ENCODE measurements at places on chromosomes 2 and 18.

GRCh38 chr2:176004934-176005333 is 2.9 kb upstream of the LNPK start:
- DNase-seq: no peak

GRCh38 chr2:11215407-11215806 is 60.1 kb downstream of the SLC66A3 start:
- DNase-seq: no peak

DNA sequence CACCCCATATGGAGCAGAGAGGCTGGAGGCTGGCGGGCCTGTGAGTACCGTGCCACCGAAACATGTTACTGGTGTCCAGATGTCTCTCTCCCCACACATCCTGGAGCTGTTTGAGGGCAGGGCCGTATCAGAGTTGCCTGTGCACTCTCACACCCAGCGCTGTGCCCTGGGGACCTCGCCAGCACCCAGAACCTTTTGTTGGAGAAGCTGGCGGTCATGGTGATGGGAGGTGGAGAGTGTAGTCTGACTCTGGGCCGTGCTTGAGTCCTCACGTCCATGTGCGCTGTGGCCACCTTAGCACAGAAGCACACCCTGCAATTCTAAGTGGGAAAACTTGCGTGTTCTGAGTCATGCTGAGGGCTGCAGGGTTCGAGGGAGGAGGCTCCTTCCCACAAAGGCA is 259.2 kb downstream of the NDUFA10 start:
- no peak for DNase-seq

GRCh38 chr2:227365833-227366232 is 13.3 kb downstream of the TM4SF20 start:
- no peak for DNase-seq

DNA sequence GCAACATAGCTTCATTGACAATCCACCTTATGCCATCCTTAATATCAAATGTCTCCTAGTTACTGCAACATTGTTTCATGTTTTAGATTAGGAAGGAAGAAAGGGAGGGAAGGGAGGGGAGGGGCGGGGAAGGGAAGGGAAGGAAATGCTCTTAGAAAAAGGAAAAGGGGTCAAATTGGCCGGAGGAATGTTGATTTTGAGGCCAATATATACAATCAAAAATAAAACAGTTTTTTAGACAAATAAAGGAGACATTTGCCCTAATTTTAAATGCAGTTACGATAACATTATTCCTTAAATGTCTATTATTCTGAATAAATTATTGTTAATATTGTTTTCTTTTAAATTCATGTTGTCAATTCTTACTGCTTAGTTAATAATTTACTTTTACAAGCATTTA is 33.5 kb upstream of the CALCRL start:
- no peak for DNase-seq

DNA sequence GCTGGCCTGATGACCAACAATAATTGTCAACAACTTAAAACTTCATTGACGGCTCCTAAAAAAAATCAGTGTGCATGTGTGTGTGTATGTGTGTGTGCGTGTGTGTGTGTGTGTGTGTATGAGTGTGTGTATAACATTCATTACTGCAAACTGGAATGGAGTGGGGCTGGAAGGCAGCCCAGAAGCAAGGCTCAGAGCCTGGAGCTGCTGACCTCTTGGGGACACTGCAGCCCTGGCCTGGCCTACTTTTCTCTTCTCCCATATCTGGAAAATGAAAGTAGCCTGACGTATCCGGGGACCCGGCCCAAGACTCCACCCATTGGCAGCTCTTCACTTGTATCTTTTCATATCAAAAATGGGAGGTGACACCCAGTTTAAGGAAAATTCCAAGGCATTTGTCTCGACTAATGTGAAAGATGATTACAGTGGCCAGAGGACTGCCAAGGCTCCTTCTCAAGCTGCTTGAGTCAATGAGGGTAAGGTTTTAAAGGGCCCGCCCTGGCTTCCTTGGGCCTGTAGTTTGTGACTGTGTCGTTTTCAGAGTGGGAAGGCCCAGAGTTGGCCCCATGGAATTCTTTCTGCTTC is 72.4 kb upstream of the IL1R1 start:
- DNase-seq: peak; percentile 82

- no peak for DNase-seq
These were observed 85.5 kb upstream of the GLI2 start for GRCh38 chr2:120650022-120650644.

GRCh38 chr2:61065714-61066709 is at the start of gene SANBR:
TSS of gene SANBR (plus strand) at chr2:61065871. CDS start at chr2:61070351, 4,480 bp downstream.
- peak; percentile 91 for DNase-seq

DNA sequence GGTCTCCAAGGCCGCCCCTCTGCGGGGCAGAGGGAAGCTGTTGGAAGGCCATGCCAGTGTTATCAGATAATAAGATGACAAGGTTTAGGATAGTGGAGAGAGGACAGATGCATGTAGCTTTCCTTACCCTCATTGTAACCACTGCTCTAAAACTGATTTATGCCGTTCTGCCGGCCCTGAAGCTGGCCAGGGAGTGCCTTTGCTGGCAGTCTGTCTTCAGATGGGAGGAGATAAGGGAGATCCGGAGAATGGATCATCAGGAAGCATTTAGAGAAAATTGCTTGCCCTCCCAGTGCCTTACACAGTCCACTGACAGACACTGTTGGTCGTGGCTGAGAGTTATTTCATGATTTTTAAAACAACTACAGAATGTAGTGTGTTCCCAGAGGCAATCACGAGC is 35.4 kb upstream of the MYO3B start:
- no peak for DNase-seq

DNA sequence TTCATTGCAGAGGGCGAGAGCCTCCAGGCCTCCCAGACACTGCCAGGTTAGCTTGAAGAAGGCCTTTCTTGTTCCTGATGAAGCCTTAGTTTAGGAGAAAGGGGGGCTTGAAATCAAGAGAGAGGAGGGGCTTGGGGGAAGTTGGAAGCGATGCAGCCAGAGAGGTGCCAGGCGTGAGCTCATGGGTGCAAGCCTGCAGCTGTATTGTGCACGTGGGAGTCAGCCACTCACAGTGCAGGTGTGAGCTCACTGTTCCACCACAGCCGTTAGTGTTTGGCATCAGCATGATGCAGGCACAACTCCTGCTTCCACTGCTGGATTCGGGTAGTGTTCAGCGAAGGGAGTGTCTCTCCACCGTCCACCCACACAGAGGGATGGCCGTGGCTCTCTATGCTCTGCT is 68.4 kb upstream of the ALPP start:
- peak; percentile 43 for DNase-seq

DNA sequence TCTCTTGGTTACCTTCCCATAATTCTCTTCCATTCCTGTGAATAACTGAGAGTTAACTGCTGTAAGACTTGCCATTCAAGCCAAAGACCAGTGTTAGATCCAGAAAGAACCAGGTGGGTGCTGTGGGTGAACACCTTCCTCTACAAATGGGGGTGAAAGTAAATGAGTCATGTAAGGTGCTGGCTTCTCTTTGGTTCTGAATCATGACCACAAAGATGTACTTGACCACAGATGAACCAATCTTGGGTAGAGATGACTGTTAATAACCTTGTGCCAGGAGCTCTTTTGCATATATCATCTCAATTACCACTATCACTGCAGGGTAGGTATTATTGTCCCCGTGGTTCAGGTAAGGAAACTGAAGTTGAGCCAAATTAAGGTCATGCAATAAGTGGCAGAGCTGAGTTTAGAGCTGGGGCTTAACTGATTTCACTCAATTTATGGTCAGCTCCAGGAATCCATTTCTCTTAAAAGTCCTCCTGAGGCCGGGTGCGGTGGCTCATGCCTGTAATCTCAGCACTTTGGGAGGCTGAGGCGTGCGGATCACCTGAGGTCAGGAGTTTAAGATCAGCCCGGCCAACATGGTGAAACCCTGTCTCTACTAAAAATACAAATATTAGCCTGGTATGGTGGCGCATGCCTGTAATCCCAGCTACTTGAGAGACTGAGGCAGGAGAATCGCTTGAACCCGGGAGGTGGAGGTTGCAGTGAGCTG is 244.9 kb upstream of the CXCR4 start:
- DNase-seq: no peak

- DNase-seq: no peak
These were observed 116.6 kb downstream of the RPIA start for GRCh38 chr2:88808083-88808482.

- DNase-seq: no peak
These were observed 898.9 kb downstream of the CPS1 start for GRCh38 chr2:211455216-211455841.

GRCh38 chr2:62774555-62775366 is 69.2 kb downstream of the EHBP1 start:
- DNase-seq: no peak

DNA sequence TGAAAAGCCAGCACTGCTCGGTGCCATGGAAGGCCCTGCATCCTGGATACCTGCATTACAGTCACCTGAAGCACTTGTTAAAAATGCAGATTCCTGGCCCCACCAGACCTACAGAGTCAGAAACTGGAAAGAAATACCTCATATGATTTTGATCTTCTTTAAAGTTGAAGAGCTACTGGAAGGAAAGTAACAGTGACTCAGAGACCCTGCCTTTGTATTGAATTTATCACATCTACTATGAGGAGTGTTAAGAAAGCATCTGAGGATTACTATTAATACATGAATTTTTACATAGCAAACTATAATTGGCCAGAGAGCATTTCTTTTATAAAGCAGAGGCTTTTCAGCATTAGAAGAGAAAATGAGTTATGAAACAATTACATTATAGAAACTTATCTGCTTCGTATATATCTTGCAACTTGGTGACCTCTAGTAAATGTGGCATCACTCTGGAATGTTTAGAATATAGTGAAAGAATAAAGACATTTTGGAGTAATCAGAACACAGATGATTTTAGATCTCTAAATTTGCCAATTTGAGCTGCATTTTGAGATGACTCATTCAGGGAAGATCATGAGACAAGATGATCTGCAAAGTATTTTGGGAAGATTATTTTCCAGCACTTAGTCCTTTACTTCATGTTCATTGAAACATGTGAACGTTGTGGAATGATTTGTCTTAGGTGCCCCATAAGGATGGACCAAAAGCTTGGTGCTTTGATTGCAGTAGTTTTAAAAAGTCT is 12.2 kb downstream of the PTPRM start:
- no peak for DNase-seq

GRCh38 chr2:60972889-60973656 is 44.4 kb upstream of the PEX13 start:
- no peak for DNase-seq

GRCh38 chr18:50590593-50590992 is 30.7 kb downstream of the MAPK4 start:
- DNase-seq: no peak

DNA sequence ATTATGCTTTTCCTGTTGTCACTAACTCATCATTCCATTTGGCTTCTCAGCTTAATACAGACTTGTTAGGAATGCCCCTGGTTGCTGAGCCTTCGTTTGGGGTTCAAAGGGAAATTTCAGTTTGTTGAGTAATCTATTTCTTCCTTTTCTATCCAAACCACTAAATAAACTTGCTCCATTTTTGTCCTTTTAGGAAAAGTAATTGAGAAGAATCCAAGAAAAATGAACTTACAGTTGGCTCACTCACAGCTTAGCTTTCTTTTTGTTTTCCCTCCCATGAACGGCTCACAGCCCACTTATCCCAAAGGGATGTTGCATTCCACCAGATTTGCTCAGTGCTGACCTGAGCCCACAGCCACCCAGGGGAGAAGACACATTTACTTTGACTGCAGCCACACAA is 73.9 kb downstream of the SOX11 start:
- peak; percentile 64 for DNase-seq

DNA sequence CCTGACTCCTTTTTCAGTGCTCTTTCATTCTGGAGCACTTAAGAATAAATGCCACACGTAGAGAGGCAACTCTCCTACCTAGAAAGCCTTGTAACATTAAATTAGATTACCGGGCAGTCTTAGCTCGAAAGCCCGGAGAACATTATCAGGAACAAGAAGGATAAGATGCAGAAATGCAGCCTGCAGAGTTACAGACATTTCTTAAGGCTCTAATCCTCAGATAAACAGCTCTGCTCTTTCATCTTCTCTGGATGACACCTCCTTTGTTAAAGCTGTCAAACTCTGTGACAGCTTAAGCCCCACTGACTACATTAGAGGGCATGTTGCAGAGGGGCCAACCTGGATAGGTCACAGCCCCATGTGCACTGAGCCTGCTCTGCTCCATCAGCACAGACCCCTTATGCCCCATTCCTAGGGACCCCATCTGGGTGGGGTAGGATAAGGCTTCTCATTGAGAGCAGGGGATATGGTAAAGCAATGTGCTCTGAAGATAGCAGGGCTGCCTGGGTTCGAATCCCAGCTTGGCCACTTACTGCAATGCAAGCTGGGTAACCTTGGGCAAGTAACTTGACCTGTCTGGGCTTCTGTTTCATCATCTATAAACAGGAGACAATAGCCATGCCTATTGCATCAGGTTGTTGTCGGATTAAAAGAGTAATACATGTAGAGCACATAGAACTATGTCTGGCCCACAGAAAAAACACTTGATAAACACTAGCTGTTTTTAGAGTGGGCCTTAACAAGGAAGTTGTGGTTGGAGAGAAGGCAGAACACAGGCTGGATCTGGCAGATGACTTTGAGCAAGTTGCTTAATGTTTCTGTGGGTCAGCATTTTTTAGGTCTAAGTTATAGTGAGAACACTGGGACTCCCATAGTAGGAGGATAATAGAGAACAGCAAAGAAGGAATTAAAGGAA is 111.4 kb downstream of the THNSL2 start:
- DNase-seq: no peak

- DNase-seq: no peak
These were observed 208.1 kb upstream of the KLHL14 start for GRCh38 chr18:32980896-32981295.

DNA sequence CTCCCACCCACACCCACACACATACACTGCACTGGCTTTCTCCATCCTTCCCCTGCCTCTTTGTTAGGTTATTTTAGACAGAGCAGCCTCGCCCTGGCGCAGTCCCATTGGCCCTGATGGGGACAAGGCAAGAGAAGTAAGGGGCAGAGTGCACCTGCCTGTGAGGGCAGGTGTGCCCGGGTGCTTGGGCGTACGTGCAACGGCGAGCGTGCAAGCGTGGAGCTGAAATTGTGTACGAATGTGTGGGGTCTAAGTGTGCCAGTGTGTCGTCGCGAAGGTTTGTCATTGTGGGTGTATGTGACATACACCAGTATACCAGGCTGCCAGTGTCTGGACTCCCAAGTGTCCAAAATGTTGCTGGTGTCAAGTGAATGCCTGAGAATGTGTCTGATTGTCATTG is 544 bp downstream of the LRATD1 start:
- peak; percentile 28 for DNase-seq

GRCh38 chr2:109659396-109660045 is 45.4 kb downstream of the SOWAHC start:
- no peak for DNase-seq

GRCh38 chr18:70450426-70451253 is 161.8 kb downstream of the SOCS6 start:
- no peak for DNase-seq
